ENCODE measurements at places on chromosomes 7 and 10. TPM values are rescaled to one million over a fixed set of nuclear protein-coding genes. Genes with fewer than 3 reads are reported as not detected.
A peak's percentile ranks its signal among the peaks of the same experiment; 100 is the strongest.

GRCh38 chr7:96499532-96499931 is 177.6 kb upstream of the SLC25A13 start:
- DNase-seq = no peak

GRCh38 chr7:38312821-38313220 is 39.4 kb upstream of the TARP start:
- no peak for DNase-seq

- DNase-seq = no peak
Observed at GRCh38 chr10:53256623-53257022, 484.0 kb upstream of the MBL2 start.

The LEP gene
- polyA plus RNA-seq = 0.05 TPM

GRCh38 chr7:129252128-129252527 is 27.3 kb downstream of the AHCYL2 start:
- no peak for DNase-seq

The TAS2R41 gene
- not detected for polyA plus RNA-seq

- DNase-seq = no peak
Observed at GRCh38 chr10:24889639-24890038, 62.8 kb downstream of the PRTFDC1 start.

The IGFBP1 gene
- not detected for polyA plus RNA-seq

DNA sequence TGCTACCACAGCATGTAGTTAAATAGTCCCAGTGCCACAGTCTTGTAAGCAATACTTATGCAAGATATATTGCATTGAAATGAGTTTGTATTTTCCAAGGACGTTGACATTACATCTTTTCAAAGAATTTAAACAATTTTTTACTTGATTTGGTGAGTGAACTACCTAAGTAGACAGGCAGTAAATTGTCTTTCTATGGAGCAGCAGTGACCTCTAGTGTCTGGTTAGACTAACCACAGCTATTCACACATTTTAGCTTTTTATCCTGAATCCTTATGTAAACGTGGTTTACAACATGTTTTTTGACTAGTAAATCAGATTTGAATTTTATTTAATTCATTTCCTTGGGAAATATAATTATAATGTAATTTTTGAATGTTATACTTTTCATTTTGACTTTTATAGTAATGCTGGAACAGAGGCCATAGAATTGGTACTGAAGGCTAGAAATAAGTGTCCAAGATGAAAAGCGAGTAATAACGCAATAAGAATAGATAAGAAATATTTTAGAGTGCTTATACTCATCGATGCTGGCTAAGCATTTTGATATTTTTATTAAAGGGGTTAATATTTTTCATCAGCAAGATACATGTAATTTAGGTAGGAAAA is 5.6 kb downstream of the LRRTM3 start:
- DNase-seq = peak; percentile 10

DNA sequence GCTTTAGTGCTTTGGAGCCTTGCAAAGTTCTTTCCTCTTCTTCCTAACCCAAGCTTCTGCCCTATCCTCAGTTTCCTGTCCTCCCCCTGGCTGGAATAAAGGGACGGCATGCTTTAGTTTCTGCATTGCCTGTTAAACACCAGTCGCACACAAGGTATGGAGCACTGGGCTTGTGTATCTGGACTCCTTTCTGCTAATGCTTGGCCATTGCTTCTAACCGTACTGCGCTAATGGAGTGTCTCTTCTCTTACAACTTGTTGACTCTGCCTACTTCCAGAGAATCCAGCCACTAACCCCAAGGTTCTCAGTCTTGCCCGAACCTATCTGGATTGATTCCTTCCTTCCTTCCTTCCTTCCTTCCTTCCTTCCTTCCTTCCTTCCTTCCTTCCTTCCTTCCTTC is 120.6 kb downstream of the REEP3 start:
- DNase-seq = no peak

GRCh38 chr10:8912108-8912507 is 857.6 kb downstream of the GATA3 start:
- DNase-seq = no peak

The EXOC4 gene
- 45.9 TPM for polyA plus RNA-seq

- no peak for DNase-seq
Observed at GRCh38 chr10:27743012-27743876, 2.4 kb downstream of the MKX start.

The C10orf105 gene
- 1.1 TPM for polyA plus RNA-seq

The SLC18A2 gene
- not detected for polyA plus RNA-seq

The SAP25 gene
- 0.34 TPM for polyA plus RNA-seq

The PBLD gene
- polyA plus RNA-seq = 2.1 TPM

- DNase-seq = no peak
Observed at GRCh38 chr7:457814-458510, 61.7 kb downstream of the PDGFA start.

The ATG9B gene
- 0.15 TPM for polyA plus RNA-seq

GRCh38 chr7:55593515-55594318 is 21.4 kb upstream of the VOPP1 start:
- DNase-seq = no peak

DNA sequence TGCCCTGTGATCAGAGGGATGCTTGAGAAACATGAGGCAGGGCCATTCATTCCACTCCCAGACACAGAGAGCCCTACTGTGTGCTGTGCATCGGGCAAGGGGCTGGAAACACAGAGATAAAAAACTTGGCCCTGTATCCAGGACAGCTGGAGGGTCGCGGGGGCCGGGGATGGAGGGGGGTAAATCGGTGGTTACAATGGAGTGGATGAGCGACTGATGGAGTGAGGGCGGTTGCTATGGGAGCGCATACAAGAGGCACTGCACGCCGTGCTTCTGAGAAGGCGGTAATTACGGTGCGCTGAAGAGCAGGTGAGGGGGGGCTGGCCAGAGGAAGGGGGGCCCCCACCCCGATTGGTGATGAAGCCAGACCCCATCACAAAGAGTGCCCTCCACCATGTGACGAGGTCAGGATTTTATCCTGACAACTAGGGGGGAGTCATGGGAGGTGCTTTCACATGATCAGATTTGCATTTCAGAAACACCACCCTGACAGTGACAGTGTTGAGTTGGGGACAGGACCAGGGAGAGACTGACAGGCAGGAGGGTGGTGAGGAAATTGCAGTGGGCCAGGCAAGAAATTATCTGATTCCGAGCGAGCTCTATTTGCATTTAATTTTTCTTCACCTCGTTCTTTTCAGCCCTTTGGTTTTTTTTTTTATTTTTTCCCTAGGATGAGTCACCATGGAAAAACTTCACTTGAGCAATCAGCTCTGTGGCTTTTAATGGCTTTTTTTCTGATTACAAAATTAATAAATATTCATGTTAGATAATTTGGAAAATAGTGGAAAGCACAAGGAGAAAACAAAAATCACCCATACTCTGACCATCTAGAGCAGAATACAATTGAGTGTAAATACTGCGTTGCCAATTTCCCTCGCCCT is 7.8 kb downstream of the CPA5 start:
- no peak for DNase-seq

DNA sequence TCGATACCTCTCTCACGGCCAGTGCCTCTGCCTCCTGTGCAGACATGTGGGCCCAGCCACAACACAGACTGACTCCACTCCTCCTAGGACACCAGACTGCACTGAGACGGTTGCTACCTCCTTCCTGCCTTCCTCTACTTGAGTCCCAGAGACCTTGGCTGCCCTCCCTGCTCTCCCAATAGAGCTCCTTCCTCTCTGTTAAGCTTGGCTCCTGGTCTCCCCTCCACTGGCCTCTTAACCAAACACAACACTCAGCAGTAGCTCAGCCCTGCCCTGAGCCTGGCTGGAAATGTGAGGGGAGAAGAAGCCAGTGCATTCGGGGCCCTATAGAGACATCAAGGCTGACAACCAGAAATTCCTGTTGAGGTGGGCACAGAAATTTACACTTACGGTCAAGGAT is 102.0 kb downstream of the HTR5A start:
- DNase-seq = no peak

Data from BJ (cell line).